ENCODE measurements at places on chromosomes 2 and 18.

GRCh38 chr2:118464046-118464445 lies 375.8 kb downstream of the INSIG2 start:
- DNase-seq, result no peak

GRCh38 chr2:185790361-185790760 lies 51.8 kb downstream of the FSIP2 start:
- no peak for DNase-seq

DNA sequence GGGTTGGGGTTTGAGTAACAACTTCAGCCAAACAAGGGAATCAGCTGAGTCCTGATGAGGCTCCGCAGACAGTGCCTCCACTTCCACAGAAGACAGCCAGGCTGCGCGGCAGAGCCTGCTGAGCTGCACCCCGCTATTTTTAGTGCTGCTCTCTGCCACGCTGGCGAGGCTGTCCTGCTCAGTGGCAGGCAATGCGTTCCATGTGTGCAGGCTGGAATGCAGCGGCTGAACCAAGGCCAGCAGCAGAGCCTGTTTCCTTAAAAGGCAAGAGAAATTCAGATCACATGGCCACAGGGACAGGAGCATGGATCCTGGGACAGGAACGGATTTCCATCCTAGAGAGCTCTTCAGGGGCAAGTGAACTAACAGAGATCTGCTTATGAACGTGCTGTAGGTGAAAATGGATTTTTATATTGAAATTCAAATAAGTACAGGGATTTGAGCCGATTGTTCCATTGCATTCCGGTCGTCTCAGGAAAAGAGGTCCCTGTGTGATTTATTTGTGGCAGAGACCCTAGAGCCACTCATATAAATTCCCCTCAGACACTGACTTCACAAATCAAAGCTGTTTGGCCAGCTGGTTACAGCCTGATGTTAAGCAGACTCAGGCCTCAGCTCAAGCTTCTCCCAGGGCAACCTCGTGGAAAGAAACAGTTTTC lies 98.7 kb downstream of the COL6A3 start:
- DNase-seq, result peak; percentile 49

DNA sequence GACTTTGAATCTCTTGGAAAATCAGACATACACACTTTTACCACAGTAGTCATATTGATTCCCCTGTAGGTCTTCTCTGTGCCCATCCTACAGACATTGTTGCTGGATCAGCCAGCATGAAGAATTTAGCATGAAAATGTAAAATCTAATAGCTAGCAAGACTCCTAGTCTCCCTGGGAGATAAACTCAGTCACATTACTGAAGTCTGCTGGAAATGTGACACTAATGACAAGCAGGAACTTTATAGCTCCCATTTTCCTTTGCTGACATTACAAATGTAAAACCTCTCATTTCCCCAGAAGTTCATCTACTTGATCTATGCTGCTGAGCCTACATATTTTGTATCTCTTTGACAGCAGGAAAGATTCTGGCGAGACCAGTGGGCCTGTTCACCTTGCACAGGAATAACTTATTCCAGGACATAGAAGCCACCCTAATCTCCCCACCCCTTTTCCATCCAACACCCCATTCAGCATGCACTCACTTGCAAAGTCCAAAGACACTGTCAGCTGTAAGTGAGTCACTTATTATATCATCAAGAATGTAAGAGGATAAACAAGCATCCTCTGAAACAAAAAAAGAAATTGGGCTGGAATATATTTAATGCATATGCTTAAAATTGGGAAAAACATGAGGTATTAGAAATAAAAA lies 648.3 kb upstream of the PKDCC start:
- DNase-seq, result no peak

DNA sequence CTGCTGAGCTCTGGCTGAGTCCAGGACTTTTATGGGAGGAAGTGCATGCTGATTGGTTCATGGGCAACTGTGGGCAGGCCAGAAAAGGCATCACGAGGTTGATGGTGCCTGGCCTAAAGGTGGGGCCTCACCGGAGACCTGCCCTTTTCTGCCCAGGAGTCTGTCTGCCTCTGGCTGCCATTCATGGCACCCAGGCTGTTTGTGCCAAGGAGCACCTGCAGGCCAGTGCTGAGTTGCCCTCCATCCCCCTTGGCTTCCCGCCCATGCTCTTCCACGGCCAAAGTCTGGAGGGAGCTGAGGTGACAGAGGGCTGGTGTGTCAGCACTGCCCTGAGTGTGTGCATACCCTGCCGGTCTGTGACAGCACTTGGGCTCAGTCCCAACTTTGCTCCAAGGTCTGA lies 123.2 kb downstream of the PTH2R start:
- no peak for DNase-seq

GRCh38 chr2:5618271-5618670 lies 73.9 kb upstream of the SOX11 start:
- no peak for DNase-seq

DNA sequence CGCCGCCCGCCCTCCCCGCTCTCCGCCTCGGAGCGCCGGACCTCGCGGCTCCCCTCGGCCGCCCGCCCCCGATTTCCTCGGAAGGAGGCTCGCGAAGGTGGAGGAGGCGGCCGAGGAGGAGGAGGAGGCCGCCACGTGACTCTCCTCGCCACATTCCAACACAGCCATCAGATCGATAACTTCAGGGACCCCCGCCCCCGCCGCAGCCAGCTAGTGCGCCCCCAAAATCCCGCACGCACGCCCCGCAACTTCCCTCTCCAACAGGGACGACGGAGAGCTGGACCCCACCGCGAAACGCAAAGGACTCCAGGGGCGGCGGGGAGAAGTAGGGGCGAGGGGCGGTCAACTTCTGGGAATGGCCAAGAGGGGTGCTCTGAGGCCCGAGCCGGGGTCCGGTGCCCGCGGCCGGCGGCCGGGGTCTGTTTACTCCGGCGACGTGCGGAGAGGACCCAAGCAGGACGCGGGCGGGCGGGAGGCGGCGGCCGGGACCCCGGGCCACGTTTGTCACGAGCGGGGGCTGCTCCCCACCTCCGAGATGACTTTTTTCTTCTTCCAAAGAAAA lies 2.0 kb downstream of the ZNF521 start:
- DNase-seq, result no peak

DNA sequence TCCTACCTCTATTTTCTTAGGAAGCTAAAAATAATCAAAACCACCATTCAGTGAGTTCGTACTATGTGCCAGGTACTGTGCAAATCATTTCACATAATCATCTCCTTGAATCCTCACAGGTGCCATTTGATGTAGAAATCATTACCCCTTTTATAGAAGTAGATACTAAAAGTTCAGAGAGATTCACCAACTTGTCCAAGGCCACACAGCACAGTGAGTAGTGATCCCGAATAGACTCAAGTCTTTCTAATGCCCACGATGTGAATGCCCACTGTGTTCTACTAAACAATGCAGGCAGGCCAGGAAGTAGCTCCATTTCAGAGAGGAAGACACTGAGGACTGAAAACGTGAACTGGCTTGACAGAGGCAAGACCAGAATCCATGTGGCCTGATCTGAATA lies 68.8 kb downstream of the ANTXR1 start:
- DNase-seq, result no peak

GRCh38 chr2:46311651-46312223 lies 14.5 kb downstream of the EPAS1 start:
- no peak for DNase-seq

GRCh38 chr18:66724664-66725356 lies 120.9 kb upstream of the CDH19 start:
- DNase-seq, result no peak

All from kidney glomerular epithelial cell (primary cell).